IgD-negative memory B cell (primary cell): ENCODE measurements at places on chromosomes 2 and 18. TPM values are rescaled to one million over a fixed set of nuclear protein-coding genes. Genes with fewer than 3 reads are reported as not detected.

PSMA8 gene
- polyA plus RNA-seq, result 4.1 TPM

DCDC2C gene
- not detected for polyA plus RNA-seq

IL36RN gene
- not detected for polyA plus RNA-seq

MATN3 gene
- polyA plus RNA-seq, result not detected

CRYGC gene
- not detected for polyA plus RNA-seq

FOSL2 gene
- 0.50 TPM for polyA plus RNA-seq

GALR1 gene
- polyA plus RNA-seq, result not detected

FAP gene
- not detected for polyA plus RNA-seq

BOK gene
- polyA plus RNA-seq, result 0.08 TPM

ITGB6 gene
- not detected for polyA plus RNA-seq

ANO7 gene
- polyA plus RNA-seq, result not detected

HOXD4 gene
- not detected for polyA plus RNA-seq

C2orf66 gene
- polyA plus RNA-seq, result not detected

KCNK3 gene
- not detected for polyA plus RNA-seq

HOXD11 gene
- polyA plus RNA-seq, result not detected

CPLX4 gene
- not detected for polyA plus RNA-seq

HOXD8 gene
- not detected for polyA plus RNA-seq

PLEKHH2 gene
- 0.46 TPM for polyA plus RNA-seq

REEP1 gene
- polyA plus RNA-seq, result not detected

MC5R gene
- polyA plus RNA-seq, result not detected

GREB1L gene
- 0.05 TPM for polyA plus RNA-seq

ANKRD23 gene
- 1.3 TPM for polyA plus RNA-seq

MYO5B gene
- 1.2 TPM for polyA plus RNA-seq
